ENCODE measurements at places on chromosomes 7 and 10.

DNA sequence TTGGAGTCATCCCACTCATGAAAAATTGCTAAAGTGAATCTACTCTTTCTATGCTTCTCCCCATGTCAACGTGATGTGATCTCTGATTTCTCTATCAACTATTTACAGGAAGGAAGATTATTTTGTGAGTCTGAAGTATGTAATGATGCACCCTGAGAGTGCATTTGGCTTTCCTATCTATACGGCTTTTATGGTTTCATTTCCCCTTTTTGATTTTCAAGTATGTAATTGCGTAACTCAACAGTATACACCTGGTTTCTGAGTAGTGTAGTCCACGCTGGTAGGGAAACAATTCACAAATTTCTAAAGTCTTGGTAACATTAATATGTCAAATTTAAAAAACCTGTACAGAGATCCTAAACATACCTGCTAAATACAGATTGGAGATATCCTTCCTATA, 194.7 kb upstream of the SEMA3A start:
- no peak for DNase-seq

- DNase-seq, result no peak
These were observed 149.2 kb upstream of the COL1A2 start for GRCh38 chr7:94245500-94245899.

GRCh38 chr7:16114633-16115032, 306.7 kb downstream of the CRPPA start:
- DNase-seq, result peak; percentile 70

DNA sequence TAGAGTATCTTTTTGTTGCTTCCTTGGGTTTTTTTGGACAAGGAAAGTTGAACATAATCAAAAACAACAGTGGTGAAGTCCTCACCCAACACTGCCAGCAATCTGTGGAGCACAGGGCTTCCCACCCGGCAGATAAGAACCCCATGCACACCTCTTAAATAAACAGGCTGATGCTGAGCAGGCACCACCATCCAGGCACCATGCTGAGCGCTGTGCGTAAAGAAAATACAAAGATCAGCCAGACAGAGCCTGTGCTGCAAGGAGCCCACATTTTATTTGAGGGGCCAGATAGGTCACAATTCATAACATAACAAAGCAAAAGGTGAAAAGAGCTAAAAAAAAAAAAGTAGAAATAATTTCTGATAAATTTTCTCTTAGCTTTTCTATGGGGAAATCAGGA, 231.2 kb downstream of the PTPRN2 start:
- DNase-seq, result no peak

- DNase-seq, result no peak
These were observed 46.1 kb upstream of the APBB1IP start for GRCh38 chr10:26391701-26392695.

DNA sequence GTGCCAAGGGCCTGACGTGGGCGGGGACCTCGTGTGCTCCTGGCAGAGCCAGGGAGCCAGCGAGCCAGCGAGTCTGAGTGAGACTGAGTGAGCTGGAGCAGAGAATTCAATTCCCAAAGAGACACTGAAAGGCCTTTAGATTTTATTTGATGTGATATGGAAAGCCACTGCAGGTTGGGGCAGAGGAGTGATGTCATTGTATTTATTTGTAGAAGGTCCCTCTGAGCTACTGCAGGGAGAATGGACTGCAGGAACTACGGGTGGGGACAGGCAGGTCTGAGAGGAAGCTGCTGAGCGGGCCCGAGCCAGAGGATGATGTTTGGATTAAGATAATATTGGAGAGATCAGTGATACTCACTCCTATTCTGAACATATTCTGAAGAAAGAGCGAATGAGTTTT, 445.8 kb upstream of the ANKRD30A start:
- no peak for DNase-seq

GRCh38 chr10:4981722-4982471, 18.7 kb downstream of the AKR1C1 start:
- peak; percentile 55 for DNase-seq

GRCh38 chr7:37796138-37796775, 52.1 kb upstream of the NME8 start:
- no peak for DNase-seq

GRCh38 chr7:133702078-133702477, 425.1 kb upstream of the LRGUK start:
- no peak for DNase-seq

DNA sequence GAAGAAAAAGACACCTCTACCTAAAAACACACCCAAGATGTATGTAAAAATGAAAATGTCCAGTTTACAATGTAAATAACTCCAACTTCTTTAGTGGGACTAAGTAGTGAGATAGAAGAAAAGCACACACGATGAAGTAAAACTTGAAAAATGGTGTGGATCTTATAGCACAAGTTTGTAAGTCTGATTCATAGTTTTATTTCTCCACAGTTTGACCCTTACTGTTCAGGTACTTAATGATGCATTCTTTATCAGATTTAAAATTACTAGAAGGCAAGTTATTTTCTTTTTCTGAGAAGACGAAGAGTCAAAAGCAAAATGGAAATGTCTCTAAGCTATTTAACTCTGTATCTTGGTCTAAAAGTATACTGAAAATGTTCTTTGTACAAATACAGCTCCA, 6.1 kb downstream of the NAMPT start:
- DNase-seq, result peak; percentile 40

- no peak for DNase-seq
These were observed 136.6 kb downstream of the ARHGAP22 start for GRCh38 chr10:48468130-48468790.

DNA sequence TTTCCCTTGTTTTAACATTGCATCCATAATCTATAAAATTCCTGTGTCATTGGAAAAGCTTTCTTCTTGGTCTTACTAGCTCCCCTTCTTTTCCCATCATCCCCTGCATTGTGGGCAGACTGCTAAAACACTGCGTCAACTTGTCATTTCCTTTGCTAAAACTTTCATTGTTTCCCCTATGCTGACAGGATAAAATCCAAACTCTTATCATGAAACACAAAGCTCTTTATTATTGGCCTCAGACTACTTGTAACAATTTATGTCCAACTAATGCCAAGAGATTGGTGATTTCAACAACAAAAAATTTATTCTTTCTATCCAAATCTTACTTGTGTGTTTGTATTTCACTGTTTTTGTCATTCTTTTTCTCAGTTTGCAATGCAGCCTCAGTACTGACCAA, 339.1 kb downstream of the HGF start:
- no peak for DNase-seq

DNA sequence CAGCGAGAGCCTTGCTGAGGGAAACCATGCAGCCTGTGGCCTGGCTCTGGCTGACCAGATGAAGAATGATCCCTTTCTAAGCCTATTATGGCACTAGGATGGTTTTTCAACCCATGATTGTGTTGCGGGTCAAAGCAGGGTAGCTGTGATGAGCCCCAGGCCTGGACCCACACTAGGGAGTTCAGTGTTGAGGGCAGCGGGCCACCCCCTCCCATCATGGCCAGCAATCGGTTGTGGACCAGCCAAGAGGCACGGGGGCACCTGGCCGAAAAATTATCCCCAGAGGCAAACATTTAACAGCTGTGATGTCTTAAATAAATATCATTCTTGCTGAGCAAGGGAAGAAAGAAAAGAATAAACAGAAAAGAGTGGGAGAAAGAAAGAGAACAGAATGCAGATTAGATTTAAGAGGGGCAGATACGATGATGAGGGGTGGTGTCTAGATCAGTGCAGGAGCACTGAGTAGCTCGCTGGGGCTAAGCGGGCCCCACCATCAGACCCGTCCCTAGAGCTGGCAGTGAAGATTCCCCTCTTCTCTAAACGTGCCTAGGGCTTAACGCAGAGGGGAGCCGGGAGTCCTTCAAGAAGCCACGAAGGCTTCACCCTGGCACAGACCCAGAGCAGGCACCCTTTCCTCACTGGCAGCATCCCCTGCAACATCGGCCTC, 82.7 kb downstream of the SLC37A3 start:
- DNase-seq, result no peak

GRCh38 chr7:81211204-81211933, 292.5 kb upstream of the SEMA3C start:
- DNase-seq, result peak; percentile 55

DNA sequence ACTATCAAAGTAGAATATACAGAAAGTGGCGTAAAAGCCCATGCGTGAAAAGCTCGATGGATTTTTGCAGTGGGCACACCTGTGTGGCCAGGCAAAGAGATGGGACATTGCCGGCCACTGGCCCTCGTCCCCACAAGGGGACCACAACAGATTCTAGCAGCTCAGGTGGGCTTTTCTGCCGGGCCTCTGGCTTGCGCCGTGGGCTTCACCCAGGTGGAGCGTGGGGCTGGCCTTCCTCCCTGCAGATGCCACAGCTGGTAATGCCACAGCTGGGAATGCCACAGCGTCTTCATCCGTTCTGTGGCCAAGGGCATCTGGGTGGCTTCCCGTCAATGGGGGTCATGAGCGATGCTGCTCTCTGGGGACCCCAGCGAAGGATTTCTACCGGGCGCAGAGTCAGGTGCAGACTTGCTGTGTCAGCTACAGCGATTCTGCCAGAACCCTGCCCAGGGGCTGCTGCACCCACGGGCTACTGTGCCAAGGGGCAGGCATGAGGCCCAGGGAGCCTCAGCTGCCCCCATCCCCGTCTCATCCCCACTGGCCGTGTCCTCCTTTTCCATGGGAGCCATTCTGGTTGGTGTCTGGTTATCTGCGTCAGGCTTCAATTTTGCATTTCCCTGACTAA, 52.5 kb upstream of the NKX6-2 start:
- no peak for DNase-seq

DNA sequence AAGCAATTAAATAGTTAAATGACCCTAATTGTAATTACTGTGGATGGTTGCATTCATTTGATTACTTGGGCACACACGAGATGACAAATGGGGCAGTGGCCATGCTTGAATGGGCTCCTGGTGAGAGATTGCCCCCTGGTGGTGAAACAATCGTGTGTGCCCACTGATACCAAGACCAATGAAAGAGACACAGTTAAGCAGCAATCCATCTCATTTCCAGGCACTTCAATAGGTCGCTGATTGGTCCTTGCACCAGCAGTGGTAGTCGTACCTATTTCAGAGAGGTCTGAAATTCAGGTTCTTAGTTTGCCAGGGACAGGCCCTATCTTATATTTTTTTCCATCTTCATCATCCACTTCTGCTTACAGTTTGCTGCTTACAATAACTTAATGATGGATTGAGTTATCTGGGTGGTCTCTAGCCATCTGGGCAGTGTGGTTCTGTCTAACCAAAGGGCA, 8.3 kb downstream of the PCBD1 start:
- DNase-seq, result peak; percentile 75

GRCh38 chr10:104639590-104640338, 1.3 kb upstream of the SORCS3 start:
- no peak for DNase-seq

GRCh38 chr7:35818513-35818912, 17.7 kb downstream of the SEPTIN7 start:
- no peak for DNase-seq

DNA sequence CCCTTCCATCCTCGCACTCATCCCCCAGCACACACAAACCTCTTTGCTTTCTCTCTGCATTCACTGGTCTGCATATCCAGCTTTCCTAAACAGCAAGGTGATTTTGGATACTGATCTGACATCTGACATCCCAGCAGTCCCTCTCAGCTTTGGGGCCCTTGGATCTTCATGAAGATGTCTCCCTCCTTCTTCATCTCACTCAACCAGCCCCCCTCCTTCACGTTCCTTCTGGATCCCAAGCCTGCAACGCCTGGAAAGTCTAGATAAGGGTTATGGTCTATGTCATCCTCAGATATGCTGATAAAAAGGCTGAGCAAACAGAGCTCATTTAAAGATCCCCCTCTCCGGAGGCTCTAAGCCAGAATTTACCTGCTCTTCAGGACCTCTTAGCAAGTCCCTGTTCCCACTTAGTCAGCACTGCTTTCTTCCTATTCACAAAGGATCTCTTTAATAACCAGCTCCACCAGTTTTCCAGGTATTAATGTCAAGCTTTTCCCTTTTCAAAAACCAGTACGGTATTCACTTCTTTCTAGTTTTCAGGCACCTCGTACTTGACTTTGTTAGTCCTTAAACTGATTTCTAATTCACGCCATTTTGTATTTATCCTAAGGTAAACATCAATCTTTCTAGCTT, 38.9 kb downstream of the CREB3L2 start:
- DNase-seq, result no peak

GRCh38 chr10:24884316-24884715, 68.1 kb downstream of the PRTFDC1 start:
- no peak for DNase-seq

GRCh38 chr7:21086688-21087087, 300.0 kb upstream of the SP8 start:
- DNase-seq, result no peak

DNA sequence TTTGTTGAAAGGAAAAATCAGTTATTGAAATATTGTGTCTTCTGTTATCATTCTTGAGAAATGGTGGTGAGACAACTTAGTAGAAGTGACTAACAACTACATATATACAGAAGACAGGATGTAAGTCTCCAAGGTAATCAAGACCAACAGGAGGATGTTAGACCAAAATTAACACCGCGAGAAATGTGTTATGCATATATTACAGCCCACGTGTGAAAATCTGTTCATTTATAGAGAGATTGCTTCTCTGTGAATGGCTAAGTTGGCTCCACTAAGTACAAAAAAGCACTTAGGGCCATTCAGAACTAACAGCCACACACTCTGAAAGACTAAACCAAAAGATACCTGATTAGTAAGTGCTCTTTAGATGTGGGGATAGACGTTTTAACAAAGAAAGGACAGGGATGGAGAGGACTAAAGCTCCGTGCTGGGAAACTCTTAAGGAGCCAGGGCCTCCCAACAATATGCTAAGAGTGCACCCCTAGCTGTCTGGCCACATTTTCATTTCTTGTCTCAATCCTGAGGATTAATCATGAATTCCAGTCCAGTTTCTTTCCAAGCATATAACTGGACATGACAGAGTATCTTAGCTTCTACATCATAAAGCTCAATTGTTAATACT, 26.5 kb downstream of the HDAC9 start:
- no peak for DNase-seq

DNA sequence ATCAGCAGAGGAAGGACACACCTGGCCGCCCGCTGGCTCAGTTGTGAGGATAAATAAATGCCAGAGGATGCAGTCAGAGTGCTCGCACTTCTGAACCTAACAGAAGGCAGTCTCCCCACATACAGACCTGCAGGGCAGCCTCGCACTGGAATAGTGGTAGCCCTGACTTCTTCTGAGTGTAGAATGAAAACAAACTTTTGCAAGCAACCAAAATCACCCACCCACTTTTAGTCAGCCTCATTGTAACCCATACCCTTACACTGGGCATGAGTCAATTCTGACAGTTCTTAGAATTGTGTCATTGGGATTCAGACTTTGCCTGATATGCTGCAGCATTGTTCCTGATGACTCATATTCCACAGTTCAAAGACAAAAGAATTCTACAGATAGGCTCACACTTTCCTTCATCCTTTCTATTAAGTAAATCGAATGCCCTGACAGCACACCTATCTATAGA, 167.0 kb upstream of the CDK1 start:
- peak; percentile 85 for DNase-seq

- no peak for DNase-seq
These were observed 23.7 kb downstream of the FGF8 start for GRCh38 chr10:101752241-101752640.
